SHP77 (cell line): ENCODE measurements at places on chromosomes 12 and 14.

DNA sequence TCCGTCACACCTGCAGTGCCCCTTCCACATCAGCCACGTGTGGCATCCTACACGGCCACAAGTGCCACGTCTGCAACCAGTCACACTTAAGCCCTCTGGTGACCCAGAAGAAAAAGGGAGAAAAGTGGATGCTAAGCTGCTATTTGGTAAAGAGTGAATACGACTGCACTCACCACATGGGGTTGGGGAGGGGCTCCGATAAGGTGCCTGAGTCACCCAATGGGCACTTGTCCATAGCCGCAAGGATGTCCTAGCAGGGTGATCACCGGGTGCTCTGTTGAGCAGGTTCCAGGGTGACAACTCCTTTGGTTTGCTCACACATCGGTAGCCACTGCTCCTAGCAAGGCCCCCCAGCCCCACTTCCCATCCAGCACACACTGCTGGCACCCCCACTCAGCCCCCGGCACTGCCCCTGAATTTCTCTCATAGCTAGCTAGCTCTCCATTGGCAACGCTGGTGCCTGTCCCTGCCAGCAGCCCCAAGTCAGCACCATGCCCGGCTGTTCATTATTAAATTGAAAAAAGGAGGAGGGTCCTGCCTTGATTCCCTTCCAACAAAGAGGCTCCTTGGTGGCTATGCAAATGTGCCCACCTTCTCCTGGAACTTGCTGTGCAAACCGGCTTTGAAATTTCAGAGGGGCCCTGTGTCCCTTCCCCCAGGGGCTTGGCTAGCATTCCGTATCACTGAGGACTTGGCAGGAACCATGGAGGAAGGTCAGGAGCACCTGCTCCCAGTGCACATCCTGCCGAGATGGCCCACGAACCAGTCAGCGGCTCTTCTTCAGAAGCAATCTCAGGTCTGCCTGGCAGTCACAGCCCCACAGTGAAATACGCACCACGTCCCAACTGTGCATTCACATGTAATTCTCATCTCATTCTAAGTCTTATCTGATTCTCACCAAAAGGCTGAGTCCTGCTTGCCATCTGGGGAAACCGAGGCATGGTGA is 227.7 kb upstream of the DIO3 start:
- DNase-seq, result no peak

DNA sequence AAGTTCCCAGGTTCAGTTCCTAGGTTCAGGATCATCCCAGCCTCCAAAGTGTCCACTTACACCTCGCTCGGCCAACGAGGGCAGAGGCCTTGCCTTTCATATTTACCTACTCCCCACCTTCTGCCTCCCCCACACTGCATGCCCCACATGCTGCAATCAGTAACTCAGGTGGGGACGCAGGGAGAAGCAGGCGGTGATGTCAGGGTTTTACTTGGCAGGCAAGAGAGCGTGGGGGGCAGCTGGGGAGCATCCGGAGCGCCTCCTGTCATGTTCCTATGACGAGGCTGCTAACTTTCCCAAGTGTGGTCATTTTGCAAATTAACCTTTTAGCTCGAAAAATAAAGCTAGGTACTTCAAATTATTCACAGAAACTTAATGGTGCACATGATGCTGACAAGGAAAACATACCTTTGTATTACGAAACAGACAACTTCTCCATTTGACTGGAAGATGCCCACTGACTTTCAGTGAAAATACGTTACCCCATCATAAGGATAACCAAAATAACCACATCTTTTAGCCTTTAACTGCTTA is 53.8 kb downstream of the SETD3 start:
- no peak for DNase-seq

GRCh38 chr14:68473069-68473468 is 319.8 kb downstream of the ZFP36L1 start:
- DNase-seq, result no peak

DNA sequence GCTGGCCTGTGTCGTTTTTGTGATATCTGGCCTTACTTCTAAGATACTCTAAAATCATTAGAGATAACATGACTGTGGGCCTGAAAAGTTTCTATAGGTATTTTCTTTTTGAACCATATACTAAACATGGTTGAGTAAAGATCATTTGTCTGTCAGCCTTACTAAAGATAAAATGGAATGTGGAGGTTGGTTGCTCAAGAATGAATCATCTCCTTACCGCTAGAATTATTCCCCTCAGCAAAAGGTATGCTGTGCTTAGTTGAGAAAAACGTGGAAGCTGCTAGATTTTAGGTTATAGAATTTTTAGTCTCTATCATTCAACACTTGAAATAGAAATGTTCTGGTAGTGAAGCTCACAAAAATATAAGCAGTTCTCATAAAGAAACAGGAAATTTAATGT is 407.3 kb downstream of the AEBP2 start:
- no peak for DNase-seq

- DNase-seq, result no peak
Observed at GRCh38 chr12:130212384-130212989, 50.2 kb downstream of the FZD10 start.
